ENCODE measurements at places on chromosomes 11 and 22.

GRCh38 chr11:125787827-125788226 lies at the start of gene PATE3:
PATE3 (plus strand) TSS chr11:125788127; CDS start chr11:125788152, 25 bp downstream.
- DNase-seq, result no peak

DNA sequence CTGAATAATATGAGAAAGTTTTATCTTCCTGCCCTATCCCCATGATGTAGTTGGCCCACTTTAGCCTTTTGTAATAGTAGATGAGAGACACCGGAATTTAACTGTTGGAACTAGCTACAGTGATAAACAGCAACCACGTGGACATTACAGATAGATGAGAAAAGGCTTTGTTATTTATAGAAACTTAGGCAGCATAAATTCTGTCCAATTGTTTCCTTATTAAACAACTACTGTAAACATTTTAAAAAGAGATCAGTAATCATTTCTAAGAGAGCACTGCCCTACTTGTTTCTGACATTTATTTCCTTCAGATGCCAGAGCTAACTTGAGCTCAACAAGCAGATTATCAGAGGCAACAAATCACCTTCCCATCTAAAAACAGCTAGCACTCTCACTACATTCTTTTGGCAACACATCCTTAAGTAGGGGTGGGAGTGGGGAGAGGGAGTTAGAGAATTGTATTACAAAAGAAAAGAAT lies 63.1 kb downstream of the SOX6 start:
- no peak for DNase-seq

DNA sequence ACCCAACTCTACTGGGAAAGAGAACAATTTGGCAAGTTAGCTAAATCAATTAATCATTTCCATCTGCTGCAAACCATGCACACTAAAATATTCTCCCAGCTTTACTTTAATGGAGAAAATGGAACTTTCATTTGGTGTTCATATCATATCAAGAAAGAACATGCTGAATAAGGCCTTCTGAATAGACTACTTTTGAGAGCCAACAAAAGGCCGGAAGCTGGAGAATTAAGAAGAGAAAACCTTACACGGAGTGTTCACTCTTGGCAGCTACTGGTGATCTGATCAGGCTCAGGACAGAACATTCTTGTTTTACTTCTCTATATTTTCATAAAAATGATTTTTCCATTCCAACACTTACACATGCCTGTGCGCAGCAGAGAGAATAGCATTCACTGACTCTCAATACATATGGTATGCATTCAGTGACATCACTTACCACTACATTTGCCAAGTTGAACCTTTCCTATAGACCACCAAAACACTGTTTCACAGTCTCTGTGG lies 165.3 kb downstream of the TTC28 start:
- DNase-seq, result no peak

DNA sequence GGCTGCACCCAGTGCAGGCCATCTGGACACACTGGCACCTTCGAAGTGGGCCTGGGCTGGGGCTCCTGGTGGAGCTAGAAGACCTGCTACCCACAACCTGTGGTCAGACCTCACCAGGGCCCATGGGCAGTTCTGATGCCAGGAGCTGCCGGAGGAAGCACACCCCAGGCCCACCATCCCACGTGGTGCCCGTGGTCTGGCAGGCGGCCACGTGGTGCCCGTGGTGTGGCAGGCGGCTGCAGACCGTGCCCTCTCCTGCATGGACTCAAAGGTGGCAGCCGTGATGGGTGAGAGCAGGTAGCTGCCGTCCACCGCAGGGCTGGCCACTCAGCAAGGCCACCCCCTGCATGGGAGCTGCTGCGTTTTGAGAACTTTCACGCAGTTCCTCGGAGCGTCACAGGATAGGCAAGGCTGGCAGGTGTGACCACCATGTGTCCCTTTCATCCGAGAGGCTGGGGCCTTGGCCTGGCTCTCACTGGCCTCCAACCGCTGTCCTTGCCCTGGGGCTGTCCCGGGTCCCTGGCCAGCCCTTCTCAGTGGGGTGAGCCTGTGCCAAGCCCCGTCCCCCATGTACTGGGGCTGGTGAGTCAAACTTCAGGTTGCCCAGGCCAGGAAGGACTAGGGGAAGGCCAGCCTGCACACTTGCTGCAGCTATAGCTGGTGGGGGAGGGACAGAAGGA lies 3.9 kb upstream of the IL17REL start:
- DNase-seq, result no peak

DNA sequence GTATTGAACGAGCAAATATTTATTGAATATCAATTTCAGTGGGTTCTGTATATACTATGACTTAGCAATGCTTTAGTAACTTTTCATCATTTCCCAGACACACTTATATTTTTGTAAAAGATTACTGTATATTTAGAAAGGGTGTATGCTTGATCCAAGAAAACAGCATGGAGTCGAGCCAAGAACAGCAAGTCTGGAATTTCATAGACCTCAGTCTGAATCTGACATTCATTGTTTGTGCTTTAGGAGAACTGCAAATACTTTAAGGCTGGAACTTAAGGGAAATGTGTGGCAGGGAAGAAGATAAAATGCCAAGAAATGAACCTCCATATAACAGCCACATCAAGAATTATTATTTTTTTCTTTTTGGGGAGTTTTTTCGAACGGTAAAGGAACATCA lies 1156.8 kb downstream of the LRRC4C start:
- no peak for DNase-seq

DNA sequence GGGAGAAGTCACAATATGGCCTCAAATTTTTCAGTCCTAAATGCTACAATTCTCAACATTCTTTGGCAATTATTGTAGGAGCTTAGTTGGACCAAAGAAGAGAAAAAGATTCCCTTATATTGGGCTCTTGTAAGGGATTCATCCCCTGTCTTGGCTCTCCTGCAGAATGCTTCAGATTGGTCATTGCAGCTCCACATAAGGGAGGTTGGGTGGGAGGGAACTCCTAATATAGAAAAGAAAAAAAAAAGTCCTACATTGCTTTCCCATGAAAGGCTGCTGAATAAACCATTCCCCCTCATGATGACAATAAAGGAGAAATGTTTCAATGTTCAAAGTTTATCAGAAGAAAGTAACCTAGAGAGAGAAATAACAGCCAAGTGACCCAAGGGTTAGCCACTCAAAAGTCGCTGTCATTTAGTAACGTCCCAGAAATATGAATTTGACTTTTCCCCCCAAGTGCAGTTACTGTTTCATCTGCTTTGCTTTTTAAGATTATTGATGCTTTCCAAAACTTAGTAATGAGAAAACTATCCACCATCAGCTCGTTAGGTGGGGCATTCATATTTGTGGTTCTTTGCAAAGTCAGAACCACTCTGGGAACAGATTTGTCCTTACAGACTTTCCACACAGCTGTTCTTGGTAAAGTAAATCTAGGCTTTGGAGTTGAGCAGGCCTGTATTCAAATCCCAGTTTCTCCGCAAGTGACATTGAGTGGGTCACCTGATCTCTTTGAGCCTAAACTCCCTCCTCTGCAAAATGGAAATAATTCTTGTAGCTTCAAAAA lies 5.0 kb upstream of the SLC1A2 start:
- no peak for DNase-seq

DNA sequence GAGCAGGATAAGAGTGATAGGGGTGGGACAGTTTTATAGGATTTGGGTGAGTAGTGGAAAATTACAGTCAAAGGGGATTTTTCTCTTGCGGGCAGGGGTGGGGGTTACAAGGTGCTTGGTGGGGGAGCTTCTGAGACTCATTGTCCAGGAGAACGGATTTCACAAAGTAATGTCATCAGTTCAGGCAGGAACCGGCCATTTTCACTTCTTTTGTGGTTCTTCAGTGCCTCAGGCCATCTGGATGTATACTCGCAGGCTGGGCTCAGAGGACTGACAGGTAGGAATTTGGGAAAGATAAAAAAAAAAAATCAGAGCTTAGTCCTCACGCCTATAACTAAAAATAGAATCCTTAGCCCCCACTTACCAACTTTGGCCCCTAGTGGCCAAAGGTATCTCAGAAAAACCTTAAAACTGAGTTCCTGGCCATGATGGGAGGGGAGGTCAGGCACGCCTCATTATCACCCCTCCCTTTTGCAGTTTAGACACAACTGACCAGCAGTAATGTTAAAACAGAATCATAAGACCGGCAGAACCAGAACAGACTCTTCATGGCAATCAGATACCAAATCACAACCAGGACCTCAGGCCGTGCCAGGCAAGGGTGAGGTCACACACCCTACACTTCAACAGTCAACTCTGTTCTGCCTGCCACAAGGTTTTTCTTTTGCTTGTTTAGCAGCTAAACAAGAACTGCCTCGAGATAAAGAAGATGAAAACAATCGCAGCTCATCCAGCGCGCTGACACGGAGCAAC lies 8.9 kb upstream of the APOBEC3G start:
- DNase-seq, result no peak

GRCh38 chr11:113701491-113701890 lies 4.6 kb downstream of the TMPRSS5 start:
- peak; percentile 21 for DNase-seq

- no peak for DNase-seq
Measured at GRCh38 chr22:40302149-40302548, 44.2 kb upstream of the ADSL start.

GRCh38 chr11:7306900-7307299 lies 55.2 kb downstream of the SYT9 start:
- no peak for DNase-seq

DNA sequence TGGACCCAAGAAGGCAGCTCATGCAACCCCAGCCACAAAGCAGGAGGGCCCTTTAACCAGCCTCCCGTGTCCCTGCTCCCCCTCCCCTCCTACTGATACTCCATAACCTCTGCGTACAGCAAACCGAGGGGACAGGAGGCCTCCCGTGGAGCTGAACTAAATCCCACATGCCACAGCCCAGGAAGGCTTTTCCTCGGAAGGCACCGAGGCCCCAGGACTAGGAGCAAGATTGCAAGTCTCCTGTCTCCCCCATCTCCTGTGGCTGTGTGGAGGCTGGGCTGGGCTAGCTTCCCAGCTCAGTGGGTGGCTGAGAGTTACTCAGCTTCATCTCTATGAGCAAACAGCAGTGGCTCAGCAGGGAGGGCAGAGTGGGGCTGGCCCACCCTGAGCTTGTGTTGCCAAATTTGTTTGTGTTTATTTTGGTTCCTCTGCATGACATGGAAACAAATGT lies 62.7 kb upstream of the NECTIN1 start:
- DNase-seq, result no peak

DNA sequence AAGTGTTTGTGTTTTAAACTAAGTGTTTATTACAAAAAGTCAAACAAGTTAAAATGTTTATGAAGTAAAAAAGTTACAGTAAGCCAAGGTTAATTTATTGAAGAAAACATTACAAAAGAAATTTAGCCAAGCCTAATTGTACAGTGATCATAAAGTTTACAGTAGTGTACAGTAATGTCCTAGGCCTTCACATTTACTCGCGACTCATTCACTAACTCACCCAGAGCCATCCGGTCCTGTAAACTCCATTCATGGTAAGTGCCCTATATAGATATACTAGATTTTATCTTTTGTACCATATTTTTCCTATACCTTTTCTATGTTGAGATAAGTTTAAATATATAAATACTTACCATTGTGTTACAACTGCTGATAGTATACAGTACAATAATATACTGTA lies 481.8 kb upstream of the TENM4 start:
- no peak for DNase-seq

GRCh38 chr22:21915624-21916308 lies 36.9 kb downstream of the PPM1F start:
- DNase-seq, result no peak

GRCh38 chr11:83449338-83449913 lies 163.3 kb upstream of the CCDC90B start:
- DNase-seq, result peak; percentile 5

- no peak for DNase-seq
Measured at GRCh38 chr22:29388759-29389090, 355 bp upstream of the AP1B1 start.

GRCh38 chr22:43747058-43747457 lies 65.0 kb downstream of the EFCAB6 start:
- DNase-seq, result no peak

DNA sequence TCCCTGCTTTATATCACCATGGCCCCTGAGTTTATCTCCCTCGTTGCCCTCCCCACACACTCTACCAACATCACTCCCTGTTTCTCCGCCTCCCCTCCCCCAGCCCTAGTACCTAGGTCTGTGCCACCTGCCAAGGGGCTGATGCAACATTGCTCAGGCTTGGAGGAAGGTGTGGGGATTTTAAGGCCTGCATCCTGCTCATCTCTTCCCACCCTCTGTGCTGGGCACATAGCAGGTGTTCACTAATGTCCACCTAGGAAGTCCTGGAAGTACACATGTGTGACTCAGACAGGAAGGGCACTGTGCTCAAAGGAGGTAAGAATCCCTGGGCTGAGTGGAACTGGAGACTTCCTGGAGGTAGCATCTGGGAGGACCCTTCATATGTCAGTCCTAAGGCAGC lies 37.0 kb downstream of the PDE2A start:
- no peak for DNase-seq

DNA sequence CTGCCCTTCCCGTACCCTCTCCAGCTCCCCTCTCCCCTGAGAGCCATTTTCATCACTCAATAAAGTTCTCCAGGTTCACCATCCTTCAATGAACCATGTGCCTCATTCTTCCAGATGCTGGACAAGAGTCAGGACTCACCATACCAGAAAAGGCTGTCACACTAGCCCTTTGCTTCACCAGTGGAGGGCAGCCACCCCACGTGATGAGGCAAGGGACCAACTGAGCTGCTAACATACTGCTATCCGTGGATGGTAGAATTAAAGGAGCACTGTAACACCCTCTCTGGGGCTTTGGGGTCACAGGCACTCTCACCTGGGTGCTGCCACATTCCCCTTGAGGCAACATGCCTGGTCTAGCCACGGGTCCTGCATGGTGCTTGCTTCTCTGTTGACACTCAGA lies 13.1 kb upstream of the OR5I1 start:
- no peak for DNase-seq

GRCh38 chr11:130407978-130408377 lies 20.4 kb downstream of the ADAMTS8 start:
- DNase-seq, result peak; percentile 39

- no peak for DNase-seq
Measured at GRCh38 chr11:131717616-131718015, 347.2 kb downstream of the NTM start.

GRCh38 chr11:63889344-63889743 lies 27.6 kb downstream of the RCOR2 start:
- no peak for DNase-seq

DNA sequence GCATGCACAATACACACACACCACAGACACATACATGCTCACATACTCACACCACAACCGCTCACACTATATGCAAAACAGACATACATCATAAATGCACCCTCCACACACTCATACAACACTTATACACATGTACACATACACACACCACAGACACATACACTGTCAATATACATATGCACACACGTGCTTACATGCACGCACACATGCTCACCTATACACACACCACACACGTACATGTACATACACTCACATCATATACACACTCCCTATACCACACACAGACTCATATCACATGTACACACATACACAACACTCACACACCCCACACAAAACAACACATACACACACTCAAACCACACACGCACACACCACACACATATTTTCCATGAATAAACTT lies 885.3 kb downstream of the TBC1D22A start:
- DNase-seq, result no peak

DNA sequence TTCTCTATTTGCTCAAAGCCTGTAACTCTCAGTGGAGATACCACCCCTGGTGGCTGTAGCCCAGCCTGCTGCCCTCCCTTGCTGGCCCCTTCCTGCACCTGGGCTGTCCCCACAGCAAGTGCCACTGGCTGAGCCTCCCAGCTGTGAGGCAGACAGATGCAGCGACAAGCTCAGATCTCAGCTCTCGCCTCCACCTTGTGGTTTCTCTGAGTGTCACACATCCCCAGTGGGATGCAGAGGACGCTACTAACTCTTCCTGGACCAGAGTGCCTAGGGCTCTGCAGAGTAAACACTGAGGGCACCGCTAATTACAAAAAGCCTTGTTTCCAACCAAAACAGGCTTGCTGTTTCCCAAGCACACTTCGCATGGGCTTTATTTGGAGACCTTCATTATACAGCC lies 8.9 kb downstream of the YPEL1 start:
- DNase-seq, result no peak
